Memory B cell (primary cell): ENCODE measurements at places on chromosomes 12 and 14.

GRCh38 chr14:60356906-60357550, 108.0 kb downstream of the PPM1A start:
- DNase-seq = no peak

DNA sequence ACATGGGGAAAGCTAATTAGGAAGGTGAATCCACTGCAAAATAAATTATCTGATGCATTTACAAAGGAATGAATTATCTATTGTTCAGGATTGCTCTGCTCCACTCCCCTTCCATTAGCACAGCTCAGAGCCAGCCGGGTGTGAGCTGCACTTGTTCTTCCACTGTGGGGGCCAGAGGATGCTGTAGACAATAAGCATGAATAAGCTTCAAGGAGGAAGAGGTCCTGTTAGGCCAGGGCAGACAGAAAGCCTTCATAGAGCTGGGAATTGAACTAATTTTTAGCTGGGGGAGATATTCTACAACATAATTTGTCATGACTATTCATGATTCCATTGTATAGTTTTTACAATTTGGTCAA, 137.6 kb upstream of the MAX start:
- DNase-seq = no peak

- no peak for DNase-seq
These were observed 114.2 kb downstream of the PDE3A start for GRCh38 chr12:20482491-20483054.

DNA sequence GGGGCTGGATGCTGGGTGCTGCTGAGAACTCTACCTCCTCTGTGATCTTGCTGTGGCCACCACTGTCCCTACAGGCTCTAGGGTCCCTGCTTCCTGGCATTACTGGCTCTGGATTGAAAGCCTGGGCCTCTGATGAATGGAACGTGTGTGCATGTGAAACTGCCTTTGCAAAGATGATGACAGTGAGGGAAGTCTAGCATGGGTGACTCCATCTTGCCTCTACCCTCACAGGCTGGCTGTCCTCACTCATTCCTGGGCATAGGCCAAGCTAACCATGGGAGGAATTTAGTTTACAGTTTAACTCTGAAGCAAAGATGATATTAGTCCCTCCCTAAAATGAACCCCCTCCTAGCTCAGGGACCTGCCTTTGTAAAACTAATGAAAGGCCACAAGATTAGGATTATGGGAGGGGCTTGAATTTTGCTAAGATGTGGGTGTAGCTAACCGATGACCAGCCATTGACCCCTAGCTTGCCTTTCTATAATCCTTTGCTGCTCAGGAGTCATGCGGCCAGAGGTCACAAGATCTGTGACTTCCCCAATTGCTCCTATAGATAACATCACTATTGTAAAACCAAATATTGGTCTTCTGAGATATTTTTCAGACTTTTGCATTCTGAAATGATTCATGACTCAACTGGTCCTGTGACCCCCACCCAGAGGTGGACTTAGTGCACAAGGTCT, 2.2 kb upstream of the C1S start:
- DNase-seq = no peak
